ENCODE measurements at places on chromosomes 12 and 14.

DNA sequence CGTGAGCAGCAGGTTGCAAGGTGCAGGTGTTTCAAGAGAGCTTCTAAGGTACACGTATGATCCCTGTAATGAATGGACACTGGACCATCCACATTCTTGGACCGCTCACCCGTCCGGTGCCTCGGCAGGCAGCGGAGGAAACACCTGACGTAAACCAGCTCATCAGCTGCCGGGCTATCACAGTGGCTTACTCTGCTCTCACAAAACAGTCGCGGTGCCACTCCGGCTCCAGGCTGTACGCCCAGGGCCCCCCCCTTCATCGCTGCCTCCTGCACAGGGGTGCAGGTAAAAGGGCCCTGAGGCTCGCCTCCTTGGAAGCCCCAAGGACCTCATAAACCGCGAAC is 436 bp downstream of the VPS33A start:
- no peak for DNase-seq

DNA sequence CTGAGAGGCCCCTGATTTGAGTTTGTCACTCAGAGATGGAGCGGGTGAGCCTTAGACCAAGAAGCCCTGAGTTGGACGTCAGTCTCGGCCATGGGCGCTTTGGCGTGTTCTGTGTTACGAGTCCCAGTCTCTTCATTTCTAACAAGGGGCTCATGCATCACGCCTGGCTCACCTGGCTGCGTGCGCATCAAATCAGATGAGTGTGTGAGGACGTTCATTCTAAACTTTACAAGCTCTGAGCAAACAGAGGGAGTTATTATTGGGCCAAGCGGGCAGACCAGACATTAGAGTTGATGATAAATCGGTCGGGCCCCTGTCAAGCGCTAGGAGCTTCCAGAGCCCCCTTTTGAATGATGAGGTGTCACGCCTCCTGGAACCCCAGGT is 117.2 kb downstream of the CALM1 start:
- DNase-seq: no peak

GRCh38 chr12:20800160-20800559 is 10.3 kb upstream of the SLCO1B3 start:
- no peak for DNase-seq

DNA sequence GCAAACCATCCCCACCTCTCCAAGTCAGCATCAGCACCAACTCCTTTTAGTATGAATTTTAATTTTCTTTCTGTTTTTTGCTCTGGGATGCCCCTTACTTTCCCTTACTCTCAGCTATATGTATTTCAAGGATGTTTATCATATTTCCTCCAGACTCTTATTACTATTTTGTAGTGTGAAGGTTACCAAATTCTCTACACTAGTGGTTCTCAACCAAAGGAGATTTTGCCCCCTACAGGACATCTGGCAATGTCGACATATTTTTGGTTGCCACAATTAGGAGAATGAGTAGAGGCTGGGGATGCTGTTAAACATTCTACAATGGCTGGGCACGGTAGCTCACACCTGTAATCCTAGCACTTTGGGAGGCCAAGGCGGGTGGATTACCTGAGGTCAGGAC is 29.1 kb upstream of the SOS2 start:
- DNase-seq: no peak

GRCh38 chr12:96456265-96456974 is 33.0 kb upstream of the CFAP54 start:
- DNase-seq: no peak

DNA sequence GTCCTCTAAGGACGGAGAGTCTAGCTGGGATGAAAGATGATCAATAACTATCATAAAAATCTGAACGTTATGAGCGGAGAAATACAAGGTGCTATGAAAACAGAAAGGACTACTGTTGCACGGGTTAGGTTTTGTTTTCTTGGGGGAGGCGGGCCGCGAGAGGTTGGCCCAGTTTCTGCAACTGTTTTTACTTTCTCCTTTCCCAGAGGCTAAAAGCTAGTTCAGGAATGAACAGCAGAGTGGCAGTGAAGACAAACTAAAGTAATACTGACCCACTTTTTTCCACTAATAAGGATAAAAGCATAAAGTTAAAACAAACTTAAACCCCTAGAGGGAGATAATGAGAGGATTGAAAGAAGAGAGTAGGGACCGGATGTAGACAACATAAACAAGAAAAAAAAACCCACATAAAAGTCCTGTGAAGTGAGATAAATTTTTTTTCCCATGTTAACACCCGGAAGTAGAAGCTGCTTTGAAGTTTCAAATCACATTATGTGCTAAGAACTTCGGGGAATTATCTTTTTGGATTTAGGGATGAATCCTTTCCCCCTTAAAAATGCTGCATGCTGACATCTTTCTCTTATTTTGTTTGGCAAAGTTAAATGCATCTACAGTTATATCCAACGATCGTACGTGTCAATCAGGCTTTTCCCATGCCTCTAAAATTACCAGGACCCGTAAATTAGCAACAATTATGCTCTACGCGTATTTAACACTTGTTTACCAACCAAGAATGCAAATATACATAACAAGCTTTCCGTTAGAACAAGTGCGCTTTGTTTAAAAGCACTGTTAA is 1.0 kb upstream of the CDK17 start:
- DNase-seq: no peak

DNA sequence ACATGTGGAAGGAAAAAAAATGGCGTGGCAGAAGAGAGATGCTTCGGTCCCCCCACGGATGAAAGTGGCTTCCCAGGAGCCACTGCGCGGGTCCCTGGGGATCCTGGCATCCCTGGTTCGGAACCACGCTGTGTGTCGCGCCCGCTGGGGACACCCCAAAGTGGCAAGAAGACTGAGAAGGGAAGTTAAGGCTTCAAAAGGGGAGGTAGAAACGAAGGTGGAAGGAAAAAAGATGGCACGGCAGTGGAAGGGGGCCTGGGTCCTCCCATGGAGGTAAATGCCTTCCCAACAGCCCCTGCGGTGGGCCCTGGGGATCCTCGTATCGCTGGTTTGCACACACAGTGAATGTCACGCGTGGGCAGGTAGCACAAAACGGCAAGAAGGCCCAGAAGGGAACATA is 281.7 kb downstream of the ALG10 start:
- DNase-seq: no peak

- DNase-seq: no peak
Measured at GRCh38 chr12:51128919-51129318, 44.0 kb downstream of the TFCP2 start.

GRCh38 chr12:121697093-121697698 is 15.4 kb upstream of the TMEM120B start:
- no peak for DNase-seq

DNA sequence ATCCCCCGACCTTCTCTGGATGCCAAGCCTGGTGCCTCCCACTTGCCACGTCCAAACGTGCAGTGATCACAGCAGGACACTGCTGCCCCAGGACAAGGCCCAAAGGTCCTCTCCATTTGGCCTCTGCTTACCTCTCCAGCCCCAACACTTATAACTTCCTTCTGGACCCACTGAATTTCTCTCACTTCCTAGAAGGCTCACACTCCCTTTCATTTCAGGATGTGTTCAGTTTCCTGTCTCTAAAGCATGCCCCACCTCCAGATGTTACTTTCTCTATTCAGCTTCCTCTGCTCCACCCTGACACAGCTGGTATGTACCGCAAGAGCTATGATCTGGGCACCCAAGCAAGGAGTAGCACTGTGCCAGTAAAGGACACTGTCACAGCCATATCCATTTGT is 33.0 kb downstream of the CDKL1 start:
- no peak for DNase-seq

DNA sequence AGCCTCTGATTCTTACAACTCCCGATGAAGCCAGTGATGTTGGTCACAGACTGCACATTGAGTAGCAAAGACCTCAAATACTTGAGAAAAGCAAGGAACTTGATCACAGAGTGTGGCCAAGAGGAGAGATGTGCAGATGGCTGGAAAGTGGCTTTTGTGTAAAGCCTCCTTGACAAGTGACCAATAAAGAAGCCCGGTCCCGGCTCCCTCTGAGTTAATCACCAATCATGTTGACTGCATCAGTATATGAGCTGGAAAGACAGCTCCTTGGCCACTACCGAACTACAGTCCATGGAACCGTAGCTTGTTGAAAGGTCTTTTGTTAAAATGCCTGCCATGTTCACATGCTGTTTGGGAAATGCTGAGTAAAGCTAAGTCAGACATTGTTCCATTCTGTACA is 23.7 kb upstream of the SERPINA6 start:
- DNase-seq: no peak

GRCh38 chr12:41122894-41123293 is 65.2 kb upstream of the PDZRN4 start:
- DNase-seq: no peak

GRCh38 chr14:78829274-78829673 is 659.1 kb downstream of the NRXN3 start:
- DNase-seq: no peak

GRCh38 chr14:61388173-61388975 is 67.0 kb downstream of the PRKCH start:
- DNase-seq: no peak

- no peak for DNase-seq
Measured at GRCh38 chr12:53345486-53346188, 9.5 kb upstream of the SP7 start.

- no peak for DNase-seq
Measured at GRCh38 chr12:7180685-7181084, 8.8 kb upstream of the PEX5 start.

GRCh38 chr12:131834798-131835615 is 6.8 kb downstream of the MMP17 start:
- no peak for DNase-seq

DNA sequence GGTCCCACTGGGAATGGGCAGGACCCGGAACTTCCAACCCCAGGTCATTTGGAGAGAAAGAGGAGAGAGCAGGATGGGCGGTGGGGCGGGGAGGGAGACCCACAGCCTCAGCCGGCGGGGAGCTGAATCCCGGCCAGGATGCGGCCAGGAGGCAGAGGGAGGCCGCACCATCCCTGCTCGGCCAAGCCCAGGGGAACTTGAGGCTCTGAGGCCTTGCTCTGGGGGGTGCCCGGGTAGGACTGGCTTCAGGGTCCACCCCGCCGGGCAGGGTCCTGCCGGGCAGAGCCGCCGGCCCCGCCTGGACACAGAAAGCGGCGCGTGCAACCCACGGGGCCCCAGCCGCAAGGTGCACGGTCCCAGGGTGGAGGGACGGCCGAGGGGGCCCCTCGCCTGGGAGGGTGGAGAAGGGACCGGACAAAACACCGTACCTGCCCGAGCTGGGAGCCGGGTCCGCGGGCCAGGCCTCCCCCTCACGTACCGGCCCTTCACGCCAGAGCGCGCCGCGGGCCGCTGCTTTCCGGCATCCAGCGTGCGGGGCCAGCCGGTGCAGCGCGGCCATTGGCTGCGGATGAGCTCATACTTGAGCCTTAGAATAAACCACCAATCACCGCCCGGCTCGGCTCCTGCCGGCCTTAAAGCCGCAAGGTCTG is at the start of gene RPS6KL1:
Gene RPS6KL1 (minus strand): TSS at position 509 of the 650 bp plus-strand sequence. CDS start 1,719 bp downstream, outside the sequence.
- DNase-seq: peak; percentile 16

GRCh38 chr14:24147761-24148428 is 597 bp downstream of the RNF31 start:
- no peak for DNase-seq

DNA sequence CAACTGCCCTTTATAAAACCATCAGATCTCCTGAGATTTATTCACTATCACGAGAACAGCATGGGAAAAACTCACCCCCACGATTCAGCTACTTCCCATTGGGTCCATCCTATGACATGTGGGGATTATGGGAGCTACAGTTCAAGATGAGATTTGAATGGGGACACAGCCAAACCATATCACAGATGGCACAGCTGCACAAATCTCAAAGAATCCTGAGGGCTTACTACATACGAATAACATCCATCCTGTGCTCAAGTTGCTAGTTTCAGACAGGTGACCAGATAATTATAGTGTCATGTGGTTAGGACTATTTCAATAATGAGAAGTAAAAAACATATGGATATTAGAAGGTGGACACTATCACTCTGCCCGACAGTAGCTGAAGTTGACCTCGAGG is 211.2 kb downstream of the NUAK1 start:
- no peak for DNase-seq

GRCh38 chr14:67917006-67917405 is 97.4 kb downstream of the RAD51B start:
- no peak for DNase-seq

GRCh38 chr12:45634273-45634917 is 95.1 kb upstream of the ARID2 start:
- no peak for DNase-seq

DNA sequence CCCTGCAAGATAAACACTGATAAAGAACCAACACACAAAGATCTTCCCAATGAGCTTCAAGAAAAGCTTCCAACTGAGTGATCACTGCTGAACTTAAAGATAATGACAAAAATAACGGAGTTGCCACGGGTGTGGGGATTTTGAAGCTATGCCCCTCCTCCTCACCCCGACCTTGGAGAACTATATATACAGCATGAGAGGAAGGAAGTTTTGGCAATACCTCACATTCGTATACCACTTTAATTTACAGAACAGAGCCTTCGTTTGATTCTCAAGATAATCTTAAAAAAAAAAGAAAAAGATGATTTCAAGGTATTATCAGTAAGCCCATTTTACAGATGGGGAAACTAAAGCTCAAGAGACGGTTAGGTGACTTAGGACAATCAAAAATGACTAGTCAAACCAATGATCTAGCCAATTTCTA is 715 bp downstream of the NEK9 start:
- no peak for DNase-seq

- DNase-seq: no peak
Measured at GRCh38 chr14:60346706-60347105, 97.7 kb downstream of the PPM1A start.

DNA sequence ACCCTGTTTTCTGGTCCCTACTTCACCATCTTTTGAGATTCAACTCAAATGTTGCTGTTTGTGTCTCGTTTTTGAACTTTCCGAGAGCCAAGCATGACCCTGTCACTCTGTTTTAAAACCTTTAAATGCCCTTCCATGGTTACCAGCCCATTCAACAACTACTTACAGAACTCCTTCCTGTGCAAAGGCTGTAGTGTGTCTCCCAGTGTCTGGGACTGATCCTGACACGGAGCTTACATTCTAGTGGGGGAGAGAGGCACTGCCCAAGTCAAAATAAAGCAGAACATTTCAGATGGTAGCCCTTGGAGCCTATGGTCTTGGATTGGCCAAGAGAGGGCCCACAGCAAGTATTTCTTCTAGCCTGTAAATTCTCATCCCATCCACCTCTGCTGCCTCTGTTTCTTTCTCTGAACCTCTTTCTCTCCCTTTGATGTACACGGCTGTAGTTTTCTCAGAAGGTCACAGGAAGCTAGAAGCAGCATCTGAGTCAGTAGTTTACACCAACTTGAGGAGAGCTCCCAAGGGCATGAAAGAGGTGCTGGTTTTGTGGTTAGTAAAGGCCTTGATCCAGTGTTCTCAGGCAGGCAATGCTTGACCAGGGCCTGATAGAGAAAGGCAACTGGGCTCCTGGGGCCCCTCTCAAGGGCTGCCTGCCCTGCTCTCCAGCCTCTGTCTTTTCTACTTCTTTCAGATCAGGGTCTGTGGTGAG is 42.3 kb upstream of the SLC24A4 start:
- DNase-seq: no peak

GRCh38 chr14:99393059-99393655 is 87.5 kb downstream of the SETD3 start:
- no peak for DNase-seq

GRCh38 chr12:131832321-131833231 is 4.4 kb downstream of the MMP17 start:
- no peak for DNase-seq

Measured in stimulated activated CD8-positive, alpha-beta memory T cell treated with anti-CD3 and anti-CD28 coated beads, Interleukin-4, amount 100 ng/mL, for 4 hours (primary cell).